Suprapubic skin (tissue), 4 donors: ENCODE measurements at places on chromosomes 3 and 15.

DNA sequence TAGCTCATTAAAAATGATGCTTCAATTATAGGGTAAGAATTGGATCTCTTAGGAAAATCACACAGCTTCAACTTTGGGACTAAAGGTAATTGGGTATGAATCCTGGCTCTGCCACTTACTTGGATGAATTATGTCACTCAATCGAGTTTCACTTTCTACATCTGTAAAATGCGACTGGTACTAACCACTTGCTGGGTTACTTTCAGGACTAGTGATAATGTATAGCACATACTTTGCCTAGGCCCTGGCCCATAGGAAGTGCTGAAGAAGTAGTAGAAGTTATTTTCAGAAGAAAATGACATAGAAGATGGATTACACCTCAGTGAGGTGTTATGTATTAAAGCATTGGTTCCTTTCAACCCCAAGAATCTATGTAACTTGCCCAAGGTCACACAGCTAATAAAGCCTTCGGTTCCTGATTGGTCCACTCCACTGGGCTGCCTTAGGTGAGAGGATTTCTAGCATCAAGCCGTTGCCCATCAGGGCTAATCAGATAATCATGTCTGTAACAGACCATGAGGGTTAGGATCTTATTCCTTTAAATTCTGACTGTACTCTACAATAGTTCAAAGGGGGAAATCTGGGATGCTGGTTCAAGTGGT, 29.4 kb upstream of the AP4E1 start:
- no peak overlapping the region for H3K27ac ChIP-seq
- no peaks in the 10 kb centered on the region for H3K27me3 ChIP-seq
- no peak for DNase-seq

GRCh38 chr3:192570821-192571791, 156.2 kb downstream of the FGF12 start:
- DNase-seq, result no peak
- no peaks in the 10 kb centered on the region for H3K27me3 ChIP-seq
- H3K4me3 ChIP-seq, result peak overlapping the region; percentile 36
- H3K4me1 ChIP-seq, result no peaks in the 10 kb centered on the region
- no peaks in the 10 kb centered on the region for H3K36me3 ChIP-seq
- H3K27ac ChIP-seq, result no peak overlapping the region

DNA sequence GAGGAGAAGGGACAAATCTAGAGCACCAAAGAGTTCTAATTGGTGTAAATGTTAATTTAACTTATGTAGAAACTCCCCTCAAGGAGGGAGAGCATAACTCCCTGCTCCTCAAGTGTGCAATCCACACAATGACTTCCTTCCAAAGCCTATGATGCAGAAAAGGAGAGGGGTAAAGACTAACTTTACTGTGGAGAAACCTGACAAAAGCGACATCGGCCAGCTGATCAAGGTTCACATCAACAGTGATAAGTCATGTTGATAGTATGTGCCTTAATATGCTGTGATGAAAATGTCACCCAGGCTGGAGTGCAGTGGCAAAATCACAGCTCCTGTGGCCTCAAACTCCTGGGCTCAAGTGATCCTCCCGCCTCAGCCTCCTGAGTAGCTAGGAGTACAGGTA, 76.5 kb downstream of the TFDP2 start:
- no peaks in the 10 kb centered on the region for H3K4me1 ChIP-seq
- no peaks in the 10 kb centered on the region for H3K36me3 ChIP-seq
- no peak overlapping the region for H3K27ac ChIP-seq
- DNase-seq, result no peak

DNA sequence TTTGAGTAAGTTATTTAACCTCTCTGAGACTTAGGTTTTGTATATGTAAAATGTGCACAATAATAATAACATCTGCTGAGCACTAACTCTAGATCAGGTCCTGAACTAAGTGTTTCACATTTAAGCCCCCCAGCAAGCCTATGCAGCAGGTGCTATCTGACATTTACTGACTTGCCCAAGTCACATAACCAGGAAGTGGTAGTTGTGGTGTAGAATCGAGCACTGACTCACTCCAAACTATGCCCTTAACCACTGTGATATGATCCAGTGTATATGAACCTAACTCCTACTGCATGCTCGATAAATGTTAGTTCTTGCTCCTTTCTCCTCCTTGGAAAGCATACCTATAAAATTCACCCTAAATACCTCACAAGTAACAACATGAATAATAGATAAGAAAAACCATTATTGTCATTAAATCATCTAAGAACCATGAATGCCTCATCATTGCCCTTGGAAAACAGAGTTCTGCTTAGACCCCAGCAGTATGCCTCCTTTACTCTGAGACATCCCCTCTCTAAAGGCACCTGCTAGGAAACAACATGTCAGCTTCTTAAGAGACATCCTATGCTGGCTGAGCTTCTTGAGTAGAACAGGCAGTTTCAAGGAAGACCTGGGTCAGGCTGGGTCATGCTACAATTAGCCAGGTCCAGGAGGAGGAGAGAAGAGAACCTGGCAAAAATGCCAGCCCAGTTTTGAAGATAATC, 3.0 kb upstream of the SHC4 start:
- no peaks in the 10 kb centered on the region for H3K27me3 ChIP-seq
- peaks cover 20% of the 10 kb centered on the region for H3K4me1 ChIP-seq
- H3K36me3 ChIP-seq, result no peaks in the 10 kb centered on the region
- no peak for DNase-seq
- H3K4me3 ChIP-seq, result no peak overlapping the region
- no peak overlapping the region for H3K27ac ChIP-seq

- H3K4me3 ChIP-seq, result no peak overlapping the region
- H3K27ac ChIP-seq, result no peak overlapping the region
- H3K4me1 ChIP-seq, result no peaks in the 10 kb centered on the region
- no peaks in the 10 kb centered on the region for H3K36me3 ChIP-seq
- DNase-seq, result no peak
Measured at GRCh38 chr3:14042680-14043079, 82.0 kb downstream of the CHCHD4 start.

GRCh38 chr3:69368129-69368741, 17.7 kb downstream of the FRMD4B start:
- H3K4me3 ChIP-seq, result no peak overlapping the region
- no peaks in the 10 kb centered on the region for H3K27me3 ChIP-seq
- peaks cover 38% of the 10 kb centered on the region for H3K4me1 ChIP-seq

GRCh38 chr3:106431721-106432120, 562.9 kb upstream of the CBLB start:
- no peak overlapping the region for H3K27ac ChIP-seq
- no peaks in the 10 kb centered on the region for H3K27me3 ChIP-seq
- H3K36me3 ChIP-seq, result no peaks in the 10 kb centered on the region
- no peak for DNase-seq

DNA sequence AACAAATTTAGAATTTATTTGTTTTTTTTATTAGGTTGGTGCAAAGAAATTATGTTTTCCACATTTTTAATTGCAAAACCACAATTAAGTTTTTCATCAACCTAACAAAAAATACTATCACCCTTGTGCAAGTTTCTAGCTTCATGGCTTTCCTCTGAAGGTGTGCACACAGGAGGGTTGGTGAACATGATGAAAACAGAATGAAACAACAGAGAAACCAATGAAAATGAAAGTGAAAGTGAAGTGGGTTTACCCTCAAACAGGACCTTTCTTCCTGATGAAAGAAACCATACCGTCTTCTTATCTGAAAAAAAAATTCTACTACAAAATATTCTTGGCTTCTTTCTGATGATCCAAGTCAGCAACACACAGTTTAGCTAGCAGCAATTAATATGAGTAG, 71.9 kb upstream of the FEZF2 start:
- H3K27me3 ChIP-seq, result no peaks in the 10 kb centered on the region
- H3K4me1 ChIP-seq, result no peaks in the 10 kb centered on the region
- H3K36me3 ChIP-seq, result no peaks in the 10 kb centered on the region
- H3K27ac ChIP-seq, result no peak overlapping the region

DNA sequence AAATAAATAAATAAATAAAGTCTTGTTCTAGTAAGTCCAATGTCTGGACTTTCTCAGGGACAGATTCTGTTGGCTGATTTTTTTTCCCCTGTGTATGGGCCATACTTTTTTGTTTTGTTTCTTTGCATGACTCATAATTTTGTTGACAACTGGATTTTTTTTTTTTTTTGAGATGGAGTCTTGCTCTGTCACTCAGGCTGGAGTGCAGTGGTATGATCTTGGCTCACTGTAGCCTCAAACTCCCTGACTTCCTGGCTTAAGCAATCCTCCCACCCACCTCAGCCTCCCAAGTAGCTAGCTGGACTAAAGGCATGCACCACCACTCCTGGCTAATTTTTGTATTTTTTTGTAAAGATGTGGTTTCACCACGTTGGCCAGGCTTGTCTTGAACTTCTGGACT, 38.9 kb downstream of the TICRR start:
- DNase-seq, result no peak
- H3K36me3 ChIP-seq, result no peaks in the 10 kb centered on the region
- no peak overlapping the region for H3K4me3 ChIP-seq
- H3K27ac ChIP-seq, result no peak overlapping the region
- no peaks in the 10 kb centered on the region for H3K4me1 ChIP-seq

DNA sequence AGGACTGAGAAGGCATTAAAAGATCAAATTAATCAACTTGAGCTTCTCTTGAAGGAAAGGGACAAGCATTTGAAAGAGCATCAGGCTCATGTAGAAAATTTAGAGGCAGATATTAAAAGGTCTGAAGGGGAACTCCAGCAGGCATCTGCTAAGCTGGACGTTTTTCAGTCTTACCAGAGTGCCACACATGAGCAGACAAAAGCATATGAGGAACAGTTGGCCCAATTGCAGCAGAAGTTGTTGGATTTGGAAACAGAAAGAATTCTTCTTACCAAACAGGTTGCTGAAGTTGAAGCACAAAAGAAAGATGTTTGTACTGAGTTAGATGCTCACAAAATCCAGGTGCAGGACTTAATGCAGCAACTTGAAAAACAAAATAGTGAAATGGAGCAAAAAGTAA, 149.7 kb upstream of the LRRFIP2 start:
- H3K27ac ChIP-seq, result peak overlapping the region; percentile 56
- no peak overlapping the region for H3K4me3 ChIP-seq
- DNase-seq, result no peak

DNA sequence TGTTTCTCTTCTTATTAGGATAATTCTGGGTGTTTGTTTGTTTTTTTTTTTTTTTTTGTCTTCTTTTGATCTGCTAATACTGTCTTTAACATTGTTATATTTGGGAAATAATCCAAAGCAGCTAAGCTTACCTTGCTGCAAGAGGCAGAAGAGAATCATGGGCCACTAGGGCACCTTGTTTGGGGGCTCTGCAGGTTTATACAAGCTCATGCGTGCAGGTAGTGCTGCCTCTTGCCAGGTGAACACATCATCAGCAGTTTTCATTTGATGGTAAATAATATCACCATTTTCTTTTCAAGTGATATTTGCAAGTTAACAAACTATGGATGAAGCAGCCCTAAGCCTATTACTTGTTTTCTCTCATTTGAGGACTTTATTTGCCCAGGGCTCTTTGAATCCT, 37.9 kb downstream of the MAP3K13 start:
- H3K4me1 ChIP-seq, result peaks cover 7% of the 10 kb centered on the region
- H3K27me3 ChIP-seq, result no peaks in the 10 kb centered on the region
- DNase-seq, result no peak
- no peaks in the 10 kb centered on the region for H3K36me3 ChIP-seq
- H3K27ac ChIP-seq, result no peak overlapping the region
- no peak overlapping the region for H3K4me3 ChIP-seq

- no peaks in the 10 kb centered on the region for H3K27me3 ChIP-seq
- no peak overlapping the region for H3K4me3 ChIP-seq
Measured at GRCh38 chr3:49511639-49512038, 41.6 kb downstream of the DAG1 start.

- H3K27me3 ChIP-seq, result no peaks in the 10 kb centered on the region
Measured at GRCh38 chr15:78977591-78978347, 32.9 kb upstream of the CTSH start.

DNA sequence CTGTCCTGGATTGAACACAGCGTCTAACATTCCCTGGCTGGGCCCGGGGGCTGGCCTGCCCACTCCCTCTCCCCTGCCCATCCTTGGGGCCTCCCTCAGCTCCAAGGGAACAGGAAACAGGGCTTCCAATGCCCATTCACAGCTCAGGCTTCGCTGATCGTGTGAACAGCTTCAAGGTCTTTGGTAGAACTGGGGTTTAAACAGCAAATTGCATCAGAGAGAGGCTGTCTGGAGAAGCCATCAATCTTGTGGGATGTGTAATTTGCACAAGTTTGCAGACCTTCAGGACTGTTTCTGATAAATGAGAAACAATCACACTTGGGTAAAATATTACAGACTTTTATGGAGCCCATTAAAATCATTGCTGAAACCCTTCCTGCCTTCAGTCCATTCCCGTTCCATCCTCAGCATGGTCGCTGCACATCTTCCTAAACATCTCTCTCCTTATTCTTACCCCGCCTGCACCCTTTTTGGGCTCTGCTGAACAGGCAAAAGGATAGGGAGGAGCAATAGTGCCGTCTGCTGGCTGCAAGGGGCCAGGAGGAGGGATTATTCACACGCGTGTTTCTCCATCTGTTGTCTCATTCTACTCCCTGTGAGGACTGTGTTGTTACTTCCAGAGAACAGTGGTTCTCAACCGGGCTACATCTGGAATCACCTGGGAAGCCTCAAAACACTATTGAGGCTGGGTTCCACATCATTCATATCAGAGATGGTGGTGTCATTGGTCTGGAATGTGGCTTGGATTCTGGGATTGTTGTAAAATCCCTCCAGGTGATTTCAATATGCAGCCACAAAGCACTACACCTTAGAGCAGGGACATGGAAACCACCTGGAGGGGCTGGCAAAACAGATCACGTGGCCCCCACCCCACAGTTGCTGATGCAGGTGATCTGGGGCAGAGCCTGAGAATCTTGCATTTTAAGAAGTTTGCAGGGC, 116.3 kb downstream of the CLSTN2 start:
- H3K4me1 ChIP-seq, result no peaks in the 10 kb centered on the region
- no peak for DNase-seq
- H3K36me3 ChIP-seq, result no peaks in the 10 kb centered on the region

- H3K27ac ChIP-seq, result no peak overlapping the region
- no peaks in the 10 kb centered on the region for H3K4me1 ChIP-seq
- H3K27me3 ChIP-seq, result no peaks in the 10 kb centered on the region
- H3K4me3 ChIP-seq, result no peak overlapping the region
- no peaks in the 10 kb centered on the region for H3K36me3 ChIP-seq
Measured at GRCh38 chr15:96274698-96275097, 55.8 kb upstream of the NR2F2 start.

DNA sequence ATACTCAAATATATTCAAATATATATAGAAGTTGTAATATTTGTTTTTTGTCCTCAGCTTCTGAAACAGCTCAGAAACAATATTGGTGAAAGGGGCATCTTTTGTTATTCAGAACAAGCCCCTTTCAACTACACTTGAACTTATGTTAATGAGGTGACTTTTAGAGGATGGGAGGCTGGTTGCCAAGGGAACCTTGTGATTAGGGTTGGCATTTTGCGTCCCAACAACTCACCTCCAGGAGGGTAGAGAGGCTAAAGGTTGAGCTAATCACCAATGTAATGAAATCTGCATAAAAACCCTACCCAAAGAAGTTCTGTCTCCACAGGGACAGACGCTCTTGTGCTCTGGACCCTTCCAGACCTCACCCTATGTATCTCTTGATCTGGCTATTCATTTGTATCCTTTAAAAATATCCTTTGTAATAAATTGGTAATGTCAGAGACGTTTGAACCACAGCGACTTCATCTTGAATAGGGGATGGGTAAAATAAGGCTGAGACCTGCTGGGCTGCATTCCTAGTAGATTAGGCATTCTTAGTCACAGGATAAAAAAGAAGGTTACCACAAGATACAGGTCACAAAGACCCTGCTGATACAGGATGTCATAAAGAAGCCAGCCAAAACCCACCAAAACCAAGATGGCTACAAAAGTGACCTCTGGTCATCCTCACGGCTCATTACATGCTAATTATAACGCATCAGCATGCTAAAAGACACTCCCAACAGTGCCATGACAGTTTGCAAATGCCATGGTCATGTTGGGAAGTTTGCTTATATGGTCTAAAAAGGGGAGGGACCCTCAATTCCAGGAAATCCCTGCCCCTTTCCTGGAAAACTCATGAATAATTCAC, 111.1 kb downstream of the FMN1 start:
- DNase-seq, result no peak
- H3K27ac ChIP-seq, result no peak overlapping the region
- no peaks in the 10 kb centered on the region for H3K27me3 ChIP-seq
- no peaks in the 10 kb centered on the region for H3K36me3 ChIP-seq
